ENCODE measurements at places on chromosomes 16 and 17.

- no peak for DNase-seq
Observed at GRCh38 chr17:27200476-27200875, 93.4 kb upstream of the WSB1 start.

- DNase-seq: no peak
Observed at GRCh38 chr16:77194295-77195231, 3.6 kb downstream of the MON1B start.

GRCh38 chr17:56173958-56174835 is 20.9 kb downstream of the ANKFN1 start:
- no peak for DNase-seq

- no peak for DNase-seq
Observed at GRCh38 chr17:14581186-14581830, 280.4 kb downstream of the HS3ST3B1 start.

DNA sequence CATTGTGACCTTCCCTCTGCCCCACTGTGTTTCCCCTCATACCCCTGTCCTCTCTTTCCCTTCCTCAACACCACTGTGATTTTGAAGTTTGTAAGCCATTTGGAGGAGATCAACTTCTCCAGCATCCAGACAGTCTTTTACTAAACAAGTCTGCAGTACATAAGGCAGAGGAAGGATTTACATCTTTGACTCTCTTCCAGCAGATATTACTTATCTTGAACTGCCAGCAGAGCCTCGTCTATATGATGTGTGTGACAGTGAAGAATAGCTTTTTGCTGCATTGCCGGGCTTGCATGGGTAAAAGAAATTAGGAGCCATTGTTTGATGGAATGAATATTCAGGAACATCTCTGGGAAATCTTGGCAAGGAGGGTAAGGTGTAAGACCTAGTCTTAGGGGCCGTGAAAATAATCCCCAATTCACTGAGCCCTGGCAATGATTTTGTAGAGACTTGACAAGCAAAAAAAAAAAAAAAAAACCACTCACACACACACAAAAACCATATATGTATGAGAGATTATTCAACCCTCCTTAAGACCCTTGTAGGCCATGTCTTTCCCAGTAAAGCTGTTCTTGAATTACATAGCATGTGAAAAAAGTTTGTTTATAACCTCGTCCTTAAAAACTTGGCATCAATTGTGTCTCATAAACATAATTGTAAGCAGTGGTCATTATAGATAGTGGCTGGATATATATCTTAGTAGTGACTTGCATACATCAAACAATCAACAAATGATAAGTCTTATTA is 903.9 kb downstream of the CDH11 start:
- DNase-seq: no peak

GRCh38 chr16:75244844-75245758 is 6.3 kb downstream of the BCAR1 start:
- peak; percentile 97 for DNase-seq

GRCh38 chr17:9792181-9792840 is 919 bp upstream of the DHRS7C start:
- no peak for DNase-seq

DNA sequence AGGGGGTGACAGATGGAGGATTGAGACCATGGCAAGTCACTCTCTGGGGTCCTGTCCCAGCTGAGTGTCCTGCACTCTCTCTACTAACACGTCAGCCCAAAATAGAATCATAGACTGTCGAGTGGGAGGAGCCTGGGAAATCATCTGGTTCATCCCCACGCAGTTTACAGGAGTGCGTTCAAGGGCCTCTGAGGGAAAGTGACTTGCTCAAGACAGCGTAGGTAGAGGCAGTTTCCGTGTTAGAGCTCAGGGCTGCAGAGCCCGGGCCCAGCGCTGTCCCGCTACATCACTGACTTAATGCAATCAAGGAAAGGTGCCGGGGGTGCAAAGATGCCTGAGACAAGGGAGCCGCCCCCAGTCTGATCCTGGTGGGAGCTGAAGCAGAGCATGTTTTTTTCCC is 10.3 kb downstream of the GSG1L2 start:
- no peak for DNase-seq

- DNase-seq: peak; percentile 92
Observed at GRCh38 chr17:81049973-81050551, 15.1 kb downstream of the BAIAP2 start.

DNA sequence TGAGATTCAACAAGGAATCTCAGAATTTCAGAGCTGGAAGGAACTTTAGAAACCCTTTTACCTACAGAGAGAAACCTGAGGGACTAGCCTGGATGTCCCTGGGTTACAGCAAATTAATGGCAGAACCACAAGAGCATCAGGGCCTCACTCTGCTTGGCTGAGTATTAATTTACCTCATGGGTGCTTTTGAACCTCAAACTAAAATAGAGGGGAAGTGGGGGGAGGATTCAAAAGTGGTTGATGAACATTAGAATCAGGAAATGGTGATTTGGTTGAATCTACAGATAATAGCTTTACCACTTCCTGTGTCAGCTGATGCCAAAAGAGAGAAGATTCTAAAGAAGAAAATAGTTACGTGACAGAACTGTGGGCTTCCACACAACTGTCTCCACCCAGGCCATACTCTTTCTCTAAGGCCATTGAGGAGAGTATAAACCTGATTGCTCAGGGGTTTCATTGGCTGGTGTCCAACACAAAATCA is 11.3 kb upstream of the SKAP1 start:
- DNase-seq: no peak

DNA sequence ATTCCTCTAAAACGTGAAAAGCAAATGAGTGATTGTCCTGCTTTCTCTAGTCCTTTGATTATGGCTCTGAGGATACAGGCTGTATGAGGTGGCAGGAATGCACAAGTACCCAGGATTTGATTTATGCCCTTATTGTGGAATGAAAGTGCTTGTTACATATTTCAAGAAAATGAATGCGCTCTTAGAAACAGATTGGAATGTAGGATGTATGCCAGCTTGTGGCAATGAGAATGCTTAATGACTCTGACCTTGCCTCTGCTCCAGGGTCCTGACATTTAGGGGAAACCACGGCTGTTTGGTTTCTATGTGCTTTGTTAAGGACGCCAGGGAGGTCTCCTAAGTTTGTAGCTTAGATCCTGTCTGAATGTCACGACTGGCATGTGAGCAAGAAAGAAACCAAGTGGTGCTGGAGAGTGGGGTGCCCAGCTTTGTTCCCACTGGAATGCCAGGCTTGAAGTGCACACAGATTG is 22.0 kb downstream of the PRCD start:
- DNase-seq: no peak

DNA sequence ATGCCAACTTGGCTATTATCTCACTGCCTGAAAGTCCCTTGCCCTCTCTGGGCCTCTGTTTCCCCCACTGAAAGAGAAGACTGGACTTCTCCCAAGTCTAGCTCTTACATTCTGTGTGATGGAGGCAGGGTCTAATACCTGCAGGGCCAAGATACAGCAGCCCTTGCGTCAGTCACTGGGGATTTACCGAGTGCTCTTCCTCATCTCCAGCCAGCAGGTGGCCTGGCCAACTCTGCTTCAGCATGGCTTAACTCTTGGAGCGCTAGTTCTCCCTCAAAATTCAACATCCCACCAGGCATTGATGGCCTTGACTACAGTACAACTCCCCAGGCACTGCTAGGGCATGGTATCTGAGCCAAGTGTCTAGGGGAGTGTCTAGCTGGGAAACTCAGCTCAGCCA is 19.9 kb upstream of the MTMR4 start:
- DNase-seq: no peak

DNA sequence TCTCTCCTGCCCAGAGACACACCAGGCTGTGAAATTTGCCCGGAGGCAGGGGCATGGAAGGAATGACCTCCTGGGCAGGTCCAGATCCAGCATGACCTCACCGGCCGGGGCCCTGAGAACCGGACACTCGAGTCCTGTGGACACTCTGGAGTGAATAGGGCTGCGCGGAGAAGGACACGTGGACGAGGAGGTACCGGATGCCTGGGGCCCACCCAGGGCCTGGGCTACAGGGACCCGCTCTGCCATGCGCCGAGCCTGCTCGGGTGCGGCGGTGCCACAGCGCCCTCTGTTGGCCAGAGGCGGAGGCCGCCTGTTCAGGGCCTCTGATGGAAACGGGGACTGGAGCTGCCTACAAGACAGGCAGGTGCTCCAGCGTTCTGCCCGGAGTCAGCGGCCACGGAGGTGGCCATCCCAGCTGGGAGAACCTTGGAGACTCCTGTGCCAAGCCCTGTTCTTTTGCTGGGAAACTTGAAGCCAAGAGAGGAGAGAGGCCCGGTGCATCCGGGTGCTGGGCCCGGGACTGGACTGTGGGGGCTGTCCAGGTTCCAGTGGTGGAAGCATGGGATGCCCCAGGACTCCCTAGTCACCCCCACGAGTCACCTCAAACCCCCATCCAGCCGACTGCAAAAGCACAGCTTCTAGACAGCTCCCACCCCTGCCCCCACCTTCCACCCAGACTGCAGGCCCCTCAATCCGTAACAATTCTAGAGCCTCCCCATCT is 19.3 kb upstream of the NXPH3 start:
- peak; percentile 33 for DNase-seq

GRCh38 chr16:11632455-11632939 is 35.8 kb upstream of the SNN start:
- DNase-seq: peak; percentile 67

DNA sequence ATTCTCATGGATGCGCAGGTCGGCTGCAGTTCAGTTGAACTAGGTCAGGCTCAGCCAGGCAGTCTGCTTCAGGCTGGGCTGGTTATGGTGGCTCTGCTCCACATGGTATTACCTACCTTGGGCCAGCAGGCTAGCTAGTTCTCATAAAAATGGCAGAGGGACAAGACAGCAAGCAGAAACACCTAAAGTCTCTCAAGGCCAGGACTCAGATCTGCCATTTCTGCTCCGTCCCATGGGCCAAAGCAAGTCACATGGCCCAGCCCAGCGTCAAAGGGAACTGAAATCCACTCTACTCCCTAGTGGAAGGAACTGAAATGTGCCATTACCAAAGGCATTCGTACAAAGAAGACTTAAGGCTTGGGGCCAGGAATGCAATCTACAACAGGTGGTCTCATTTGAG is 160.0 kb downstream of the TMEM132E start:
- DNase-seq: no peak

GRCh38 chr17:21397341-21398190 is 21.4 kb downstream of the KCNJ12 start:
- DNase-seq: no peak

- no peak for DNase-seq
Observed at GRCh38 chr16:12398029-12398682, 405.5 kb downstream of the CPPED1 start.

- DNase-seq: no peak
Observed at GRCh38 chr16:70683146-70683944, 2.5 kb downstream of the MTSS2 start.

- no peak for DNase-seq
Observed at GRCh38 chr16:12173121-12173520, 196.6 kb downstream of the SNX29 start.

DNA sequence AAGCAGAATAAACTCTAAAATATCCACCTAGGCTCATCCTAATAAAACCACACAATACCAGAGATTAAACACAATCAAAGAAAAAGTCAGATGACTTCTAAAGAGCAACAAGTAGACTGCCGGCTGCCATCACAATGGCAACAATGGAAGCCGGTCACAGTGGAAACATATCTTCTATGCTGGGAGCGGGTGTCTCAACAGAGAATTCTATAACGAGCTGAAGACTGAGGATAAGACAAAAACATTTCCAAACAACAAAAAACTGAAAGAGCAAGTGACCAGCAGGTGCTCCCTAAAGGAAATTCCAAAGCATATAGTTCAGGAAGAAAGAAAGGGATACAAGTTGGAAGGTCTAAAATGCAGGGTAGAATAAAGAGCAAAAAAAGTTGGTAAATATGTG is 8.9 kb downstream of the NSMCE1 start:
- DNase-seq: no peak

DNA sequence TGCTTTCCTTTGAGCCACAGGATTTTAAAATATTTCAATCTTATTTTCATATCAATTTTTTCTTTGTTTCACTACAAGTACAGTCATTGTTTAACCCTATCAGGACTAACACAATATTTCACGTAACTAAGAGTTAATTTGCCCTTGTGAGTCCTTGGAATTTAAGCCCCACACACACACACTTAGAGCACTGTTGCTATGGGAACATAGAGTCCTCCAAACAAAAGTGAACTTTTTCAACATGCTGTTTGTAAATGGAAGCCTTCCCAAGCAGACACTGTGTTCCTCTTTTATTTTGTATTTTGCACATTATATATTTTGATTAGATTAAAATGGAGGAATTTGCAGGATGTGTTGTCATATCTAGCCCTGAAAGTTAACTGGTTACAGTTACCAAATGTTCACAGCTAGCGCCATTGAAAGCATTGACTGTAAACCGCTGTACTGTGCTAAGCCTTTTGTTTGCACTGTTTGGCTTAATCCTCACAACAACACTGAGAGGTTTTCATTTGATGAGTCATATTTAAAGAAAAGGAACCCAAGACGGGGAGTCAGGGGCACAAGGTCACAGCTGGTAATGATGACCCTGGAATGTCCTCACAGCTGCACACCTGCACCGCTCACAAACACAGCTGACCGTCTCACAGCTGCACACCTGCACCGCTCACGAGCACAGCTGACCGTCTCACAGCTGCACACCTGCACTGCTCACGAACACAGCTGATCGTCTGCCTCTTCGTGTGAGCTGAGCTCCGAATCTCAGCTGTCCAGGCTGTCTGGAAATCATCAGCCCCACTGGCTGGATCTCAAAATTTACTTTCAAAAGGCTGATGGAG is 6.3 kb downstream of the HSBP1 start:
- peak; percentile 71 for DNase-seq

GRCh38 chr17:78745407-78746088 is 36.5 kb downstream of the CYTH1 start:
- DNase-seq: peak; percentile 10

- no peak for DNase-seq
Observed at GRCh38 chr16:1788095-1788707, 5.3 kb downstream of the IGFALS start.

DNA sequence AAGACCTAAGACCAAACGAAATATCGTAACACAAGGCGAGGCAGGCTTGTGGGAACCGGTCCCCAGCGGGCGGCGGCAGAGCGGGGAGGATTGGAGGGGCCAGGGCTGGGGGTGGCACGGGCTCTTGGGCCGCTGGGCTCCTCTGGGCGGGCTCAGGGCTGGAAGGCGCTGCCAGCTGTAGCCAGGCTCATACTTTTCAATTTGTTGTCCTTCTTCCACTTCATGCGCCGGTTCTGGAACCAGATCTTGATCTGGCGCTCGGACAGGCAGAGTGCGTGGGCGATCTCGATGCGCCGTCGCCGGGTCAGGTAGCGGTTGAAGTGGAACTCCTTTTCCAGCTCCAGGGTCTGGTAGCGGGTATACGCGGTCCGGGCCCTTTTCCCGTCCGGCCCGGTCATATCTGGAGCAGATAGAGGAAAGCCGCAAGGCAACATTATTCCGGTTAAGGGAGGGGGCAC is 1.5 kb downstream of the HOXB5 start:
- no peak for DNase-seq

GRCh38 chr17:31494259-31495021 is 103.0 kb downstream of the RAB11FIP4 start:
- no peak for DNase-seq

GRCh38 chr16:87586201-87586782 is 16.0 kb upstream of the JPH3 start:
- no peak for DNase-seq

- no peak for DNase-seq
Observed at GRCh38 chr17:66369830-66370229, 67.4 kb downstream of the PRKCA start.

GRCh38 chr17:68941761-68942160 is 13.4 kb downstream of the ABCA8 start:
- DNase-seq: no peak

- no peak for DNase-seq
Observed at GRCh38 chr17:4247971-4248388, 15.8 kb downstream of the ANKFY1 start.
